Activated CD4-positive, alpha-beta T cell treated with anti-CD3 and anti-CD28 coated beads, Interleukin-10, Interleukin-2, amounts not matched to agents 100 ng/mL and 50 ng/mL, durations not matched to agents 16 hours and 8 hours (primary cell): ENCODE measurements at places on chromosomes 5 and 9.

DNA sequence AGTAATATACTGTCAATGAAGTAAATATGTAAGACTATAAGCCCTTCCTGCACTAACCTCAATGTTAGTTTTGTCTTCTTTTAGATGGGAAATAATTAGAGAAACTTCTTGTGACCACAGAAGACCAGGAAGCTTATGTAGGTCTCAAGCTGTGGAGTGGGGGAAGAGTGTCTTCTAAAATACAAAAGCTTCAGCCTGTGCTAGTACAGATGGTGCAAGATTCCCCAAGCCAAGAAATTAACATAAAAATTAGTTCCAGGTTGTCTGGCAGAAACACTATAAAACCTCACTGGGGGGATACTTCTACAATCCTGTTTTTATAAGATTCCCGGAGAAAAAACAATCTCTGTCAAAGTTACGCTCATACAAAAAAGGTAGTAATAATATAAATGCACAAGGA, 103.6 kb downstream of the FNBP1 start:
- no peak for DNase-seq

GRCh38 chr5:172477466-172477865, 23.1 kb upstream of the SH3PXD2B start:
- DNase-seq, result no peak

DNA sequence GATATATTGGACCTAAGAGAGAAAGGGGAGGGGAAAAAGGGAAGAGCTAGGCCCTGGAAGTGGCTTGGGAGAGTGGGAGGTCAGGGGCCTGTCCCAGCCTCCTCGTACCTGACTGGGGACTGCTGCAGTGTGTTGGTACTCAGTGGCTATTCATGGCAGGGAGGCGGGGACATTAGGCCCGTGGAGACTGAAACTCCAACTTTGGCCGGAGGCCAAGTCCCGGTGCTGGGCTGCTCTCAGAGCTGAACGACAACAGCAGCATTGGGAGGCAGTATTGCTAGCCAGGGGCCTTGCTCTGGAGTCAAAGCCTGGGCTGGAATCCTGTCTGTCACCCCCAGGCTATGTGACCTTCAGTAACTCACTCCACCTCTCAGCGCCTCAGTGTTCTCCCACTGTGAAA, 37.8 kb downstream of the NEURL1B start:
- DNase-seq, result no peak

- no peak for DNase-seq
These were observed 209.2 kb upstream of the IRX4 start for GRCh38 chr5:2091921-2092320.

DNA sequence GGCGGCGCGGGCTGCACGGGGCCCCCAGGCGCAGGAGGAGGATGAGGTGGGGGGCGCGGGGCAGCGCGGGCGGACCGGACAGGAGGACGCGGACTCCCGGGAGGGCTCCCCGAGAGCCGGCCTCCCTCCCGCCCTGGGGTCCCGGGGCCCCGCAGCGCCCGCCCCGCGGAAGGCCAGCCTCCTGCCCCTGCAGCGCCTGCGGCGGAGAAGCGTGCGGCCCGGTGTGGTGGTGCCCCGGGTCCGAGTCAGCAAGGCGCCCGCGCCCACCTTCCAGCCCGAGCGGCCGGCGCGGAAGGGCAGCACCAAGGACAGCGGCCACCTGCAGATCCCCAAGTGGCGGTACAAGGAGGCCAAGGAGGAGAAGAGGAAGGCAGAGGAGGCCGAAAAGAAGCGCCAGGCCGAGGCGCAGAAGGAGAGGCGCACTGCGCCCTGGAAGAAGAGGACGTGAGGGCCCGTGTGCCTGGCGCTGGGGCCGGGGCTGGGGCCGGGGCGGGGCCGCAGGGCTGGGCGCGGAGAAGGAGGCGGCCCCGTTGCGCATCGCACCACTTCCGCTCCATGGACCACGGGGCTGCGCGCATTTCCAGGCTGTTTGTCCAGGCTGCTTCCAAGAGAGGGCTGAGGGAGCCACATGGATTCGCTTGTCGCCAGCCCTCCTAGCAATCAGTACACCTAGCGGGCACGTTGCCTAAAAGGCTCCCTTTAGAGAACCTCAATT, 86.0 kb downstream of the ANKRD33B start:
- DNase-seq, result no peak

DNA sequence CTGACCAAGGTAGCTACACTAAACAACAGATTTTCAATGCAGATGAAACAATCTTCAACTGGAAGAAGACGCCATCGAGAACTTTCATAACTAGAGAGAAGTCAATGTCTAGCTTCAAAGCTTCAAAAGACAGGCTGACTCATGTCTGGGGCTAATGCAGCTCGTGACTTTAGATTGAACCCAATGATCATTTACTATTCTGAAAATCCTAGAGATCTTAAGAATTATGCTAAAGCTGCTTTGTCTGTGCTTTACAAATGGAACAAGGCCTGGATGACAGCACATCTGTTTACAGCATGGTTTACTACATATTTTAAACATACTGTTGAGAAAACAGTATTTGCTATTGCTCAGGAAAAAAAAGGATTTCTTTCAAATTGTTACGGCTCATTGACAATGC, 54.9 kb downstream of the RICTOR start:
- DNase-seq, result no peak

GRCh38 chr5:113526421-113526820, 12.9 kb downstream of the YTHDC2 start:
- no peak for DNase-seq

GRCh38 chr9:109802491-109802890, 22.5 kb downstream of the PALM2AKAP2 start:
- DNase-seq, result no peak

- DNase-seq, result no peak
These were observed 55.1 kb downstream of the CSNK1A1 start for GRCh38 chr5:149496166-149496565.

DNA sequence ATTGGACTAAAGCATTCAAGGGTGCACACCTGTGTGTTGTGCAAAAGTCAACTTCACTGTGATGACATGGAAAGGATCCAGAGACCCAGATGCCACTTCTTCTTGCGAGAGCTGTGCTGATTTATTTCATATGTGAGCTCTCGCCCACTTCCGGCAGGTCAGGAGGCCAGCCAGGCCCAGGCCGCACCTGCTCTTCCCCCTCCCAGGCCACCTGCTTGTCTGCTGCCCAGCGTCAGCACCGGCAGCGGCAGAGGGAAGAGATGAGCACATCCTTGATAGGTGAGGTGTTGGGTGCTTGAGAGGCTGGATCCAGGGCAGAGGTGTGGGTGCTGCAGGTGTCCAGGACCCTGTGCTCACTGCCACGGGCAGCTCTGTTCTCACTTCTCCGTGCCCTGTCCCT, 242.9 kb downstream of the FANCC start:
- DNase-seq, result no peak

DNA sequence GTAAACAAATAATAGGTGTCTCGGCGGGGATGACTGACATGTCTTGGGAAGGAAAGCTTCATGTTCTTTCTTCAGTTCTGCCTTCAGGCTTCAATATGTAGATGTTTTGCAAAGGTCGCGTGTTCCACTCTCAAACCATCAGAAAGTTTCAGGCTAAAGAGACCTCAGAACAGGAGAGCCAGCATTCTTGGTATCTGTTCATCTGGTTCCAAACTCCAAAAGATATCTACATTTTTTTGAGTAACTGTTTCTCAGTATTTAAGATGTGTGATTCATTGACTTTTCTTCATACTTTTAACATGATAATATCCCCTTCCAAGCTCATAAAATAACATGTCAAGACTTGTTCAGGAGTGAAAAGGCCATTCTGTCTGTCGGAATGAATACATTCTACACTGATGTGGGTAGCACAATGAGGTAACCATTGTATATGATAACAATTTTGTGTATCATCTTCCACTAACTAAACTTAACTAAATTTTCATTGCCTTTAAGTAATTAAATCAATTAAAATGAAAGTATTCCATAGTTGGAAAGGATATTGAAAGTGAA, 183.6 kb downstream of the CFAP90 start:
- DNase-seq, result no peak

- DNase-seq, result peak; percentile 78
These were observed 199.4 kb downstream of the AUH start for GRCh38 chr9:91162311-91162710.

- DNase-seq, result no peak
These were observed 172.8 kb upstream of the FSTL4 start for GRCh38 chr5:133785182-133785581.

DNA sequence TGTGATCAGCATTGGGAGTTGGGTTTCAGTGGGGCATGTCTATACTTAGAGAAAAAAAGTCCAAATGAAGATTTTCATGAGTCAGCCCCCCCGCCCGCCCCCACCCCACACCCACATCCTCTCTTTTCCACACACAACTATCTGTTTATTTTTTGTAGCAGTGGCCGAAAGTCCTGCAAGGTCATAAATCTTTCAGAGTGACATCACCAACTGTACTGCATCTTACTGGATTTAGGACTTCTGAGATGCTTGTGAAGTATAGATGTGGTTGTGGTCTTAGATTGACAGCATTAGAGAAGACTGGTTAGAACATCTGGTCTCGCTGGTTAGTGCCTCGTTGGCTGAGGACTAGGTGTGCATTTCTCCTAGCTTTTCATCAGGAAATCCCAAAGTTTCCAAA, 7.3 kb upstream of the ROPN1L start:
- no peak for DNase-seq

GRCh38 chr5:130715541-130715940, 449.5 kb downstream of the HINT1 start:
- no peak for DNase-seq

GRCh38 chr9:10479172-10479571, 133.6 kb downstream of the PTPRD start:
- DNase-seq, result no peak

GRCh38 chr5:107263387-107264018, 407.2 kb downstream of the EFNA5 start:
- DNase-seq, result no peak

GRCh38 chr5:96584712-96585111, 77.5 kb upstream of the CAST start:
- no peak for DNase-seq

- no peak for DNase-seq
These were observed 145.8 kb downstream of the GIN1 start for GRCh38 chr5:102974177-102974576.

DNA sequence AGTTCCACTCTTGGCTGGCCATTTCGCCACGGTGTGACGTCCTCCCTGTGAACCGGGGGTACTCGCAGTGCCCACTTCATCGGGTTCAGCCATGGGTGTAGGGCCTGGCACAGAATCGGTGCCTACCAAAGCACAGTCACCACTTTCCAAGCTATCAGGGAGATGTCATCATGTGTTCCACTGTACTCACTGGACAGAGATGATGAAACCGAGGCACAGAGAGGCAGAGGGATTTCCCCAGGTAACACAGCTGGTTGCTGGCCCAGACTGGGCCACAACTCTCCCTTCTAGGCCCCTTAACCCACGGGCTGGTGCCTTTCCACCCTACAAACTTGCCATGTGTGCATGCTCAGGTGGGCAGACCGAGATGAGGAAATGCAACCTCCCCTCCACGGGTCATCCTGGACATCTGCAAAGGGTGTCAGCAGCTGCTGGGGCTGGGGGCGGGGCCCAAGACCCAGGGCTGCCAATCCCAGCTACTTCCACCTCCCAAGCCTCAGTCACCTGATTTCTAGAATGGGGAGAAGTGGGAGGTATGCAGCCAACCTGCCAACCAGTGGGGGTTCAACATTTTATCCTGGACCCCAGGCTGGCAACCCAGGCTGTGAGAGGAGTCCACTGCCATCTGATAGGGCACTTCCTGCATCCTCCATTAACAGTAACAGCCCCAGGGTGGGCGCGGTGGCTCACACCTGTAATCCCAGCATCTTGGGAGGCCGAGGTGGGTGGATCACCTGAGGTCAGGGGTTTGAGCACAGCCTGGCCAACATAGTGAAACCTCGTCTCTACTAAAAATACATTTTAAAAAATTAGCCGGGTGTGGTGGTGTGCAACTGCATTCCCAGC, 893 bp upstream of the SH2D3C start:
- peak; percentile 86 for DNase-seq

GRCh38 chr9:89628601-89629000, 23.8 kb downstream of the GADD45G start:
- no peak for DNase-seq

DNA sequence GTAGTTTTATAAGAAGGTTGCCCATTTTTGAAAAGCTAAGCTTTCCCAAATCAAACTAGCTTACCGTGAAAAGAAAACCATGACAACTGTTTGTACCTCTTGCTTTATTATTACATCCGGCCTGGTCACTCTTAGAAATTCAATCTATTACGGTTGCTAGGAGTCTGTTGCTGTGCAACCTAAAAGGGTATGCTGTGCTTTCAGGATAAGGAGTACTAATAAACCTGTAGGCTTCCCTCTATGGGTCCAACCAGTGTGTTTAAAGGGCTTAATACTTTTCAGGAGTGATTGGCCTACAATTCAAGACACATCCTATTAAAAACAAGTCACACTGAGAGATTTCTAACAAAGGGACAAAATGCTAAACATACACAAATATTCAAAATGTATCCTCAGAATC, 27.1 kb downstream of the RFX3 start:
- no peak for DNase-seq

- no peak for DNase-seq
These were observed 508.3 kb downstream of the DMRTA1 start for GRCh38 chr9:22954964-22955363.

DNA sequence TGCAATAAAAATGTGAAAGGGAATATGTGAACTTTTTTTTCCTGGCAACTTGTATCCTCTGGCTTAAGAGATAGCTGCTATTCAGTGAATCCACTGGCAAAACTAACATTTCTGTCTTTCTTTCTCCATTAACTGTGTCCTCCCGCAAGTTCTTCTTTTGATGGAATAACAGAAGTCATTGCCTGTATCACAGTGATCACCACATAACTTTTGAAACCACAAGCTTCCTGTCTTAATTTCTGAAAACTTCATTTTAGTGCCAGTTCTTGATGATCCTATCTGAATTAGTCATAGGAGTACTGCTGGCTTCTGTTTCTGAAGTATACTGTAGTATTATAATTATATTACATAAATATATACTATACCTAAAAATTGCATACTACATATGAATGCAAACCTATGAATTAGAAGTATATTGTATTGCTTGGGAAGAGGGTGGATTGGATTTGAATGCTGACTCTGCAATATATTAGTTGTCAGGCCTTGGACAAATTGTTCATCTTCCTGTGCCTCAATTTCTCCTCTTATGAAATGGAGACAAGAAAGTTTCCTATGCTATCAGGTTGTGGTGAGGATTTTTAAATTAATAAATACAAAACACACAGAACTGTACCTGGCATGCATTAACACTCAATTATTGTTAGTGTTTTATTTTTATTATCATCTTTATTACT, 441.6 kb downstream of the CETN3 start:
- DNase-seq, result no peak

- peak; percentile 72 for DNase-seq
These were observed 47.5 kb downstream of the DAB2IP start for GRCh38 chr9:121698627-121699570.

- no peak for DNase-seq
These were observed 1129.6 kb downstream of the CDH12 start for GRCh38 chr5:21723500-21723899.

GRCh38 chr5:100584889-100585288, 49.7 kb downstream of the FAM174A start:
- no peak for DNase-seq

DNA sequence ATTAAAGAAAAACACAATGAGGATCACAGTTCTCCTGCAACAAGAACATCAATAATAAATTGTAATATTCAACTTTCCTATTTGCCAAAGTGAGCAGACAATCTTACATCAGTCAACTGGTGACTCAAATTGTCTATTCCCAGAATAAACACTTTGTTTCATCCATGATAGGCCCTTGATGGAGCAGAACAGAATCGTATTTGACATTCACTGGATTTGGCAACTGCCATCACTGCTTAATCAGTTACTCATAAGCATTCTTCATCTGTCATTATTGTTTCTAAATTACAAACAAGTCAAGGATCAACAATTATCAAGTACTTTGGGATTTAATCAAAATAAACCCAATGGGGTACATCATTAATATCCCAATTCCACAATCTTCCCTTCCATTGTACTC, 398.4 kb downstream of the GABRG2 start:
- no peak for DNase-seq
